ENCODE measurements at places on chromosomes 3 and 15.

- no peak for DNase-seq
Measured at GRCh38 chr3:179739816-179740594, 87.2 kb downstream of the USP13 start.

DNA sequence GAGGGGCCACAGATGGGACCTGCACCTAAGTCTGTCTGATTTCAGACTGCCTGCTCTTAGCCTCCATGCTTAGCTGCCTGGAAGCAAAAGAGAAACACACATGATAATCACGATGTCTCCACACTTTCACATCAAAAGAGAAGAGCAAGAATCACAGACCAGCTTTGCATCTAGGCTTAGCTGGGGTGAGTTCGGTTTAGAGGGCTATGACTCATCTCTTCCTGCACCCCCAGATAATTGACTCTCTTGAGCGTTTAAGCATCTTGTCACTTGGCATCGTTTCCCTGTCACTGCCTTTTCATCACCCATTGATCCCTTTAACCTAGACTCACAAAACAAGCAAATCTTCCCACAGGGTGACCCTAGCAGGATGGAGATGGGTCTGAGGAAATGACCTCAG, 124.0 kb downstream of the NTRK3 start:
- no peak for DNase-seq

- no peak for DNase-seq
Measured at GRCh38 chr3:196966526-196967401, 1.9 kb downstream of the PIGZ start.

GRCh38 chr15:85024509-85025336, 43.1 kb downstream of the PDE8A start:
- DNase-seq, result peak; percentile 13

- no peak for DNase-seq
Measured at GRCh38 chr3:12443781-12444522, 40.3 kb upstream of the TSEN2 start.

GRCh38 chr3:190608850-190609589, 95.1 kb downstream of the IL1RAP start:
- no peak for DNase-seq

- no peak for DNase-seq
Measured at GRCh38 chr3:64214381-64215018, 10.8 kb downstream of the PRICKLE2 start.

Measured in stimulated activated CD4-positive, alpha-beta T cell treated with anti-CD3 and anti-CD28 coated beads, Interleukin-1b, Interleukin-23, amount 100 ng/mL, for 48 hours (primary cell).